ENCODE measurements at places on chromosomes 16 and 17. TPM values are rescaled to one million over a fixed set of nuclear protein-coding genes. Genes with fewer than 3 reads are reported as not detected.

Gene SLC38A7
- total RNA-seq = 20.9 TPM

Gene ATP2A1
- total RNA-seq = 0.13 TPM

Gene TLCD2
- total RNA-seq = 1.4 TPM

Gene SLC52A1
- 0.25 TPM for total RNA-seq

Gene NACA2
- not detected for total RNA-seq

Gene KRTAP9-4
- not detected for total RNA-seq

Gene EME1
- total RNA-seq = 2.6 TPM

Gene PLA2G10
- not detected for total RNA-seq

Gene CHST4
- not detected for total RNA-seq

Gene KRT28
- total RNA-seq = not detected
